ENCODE measurements at places on chromosomes 12 and 14.
A peak's percentile ranks its signal among the peaks of the same experiment; 100 is the strongest.

- peaks cover 22% of the 10 kb centered on the region for H3K4me1 ChIP-seq
- H3K36me3 ChIP-seq, result no peaks in the 10 kb centered on the region
- no peak overlapping the region for H3K4me3 ChIP-seq
- H3K27ac ChIP-seq, result no peak overlapping the region
- DNase-seq, result no peak
Observed at GRCh38 chr12:49624921-49625577, 1.7 kb downstream of the PRPF40B start.

DNA sequence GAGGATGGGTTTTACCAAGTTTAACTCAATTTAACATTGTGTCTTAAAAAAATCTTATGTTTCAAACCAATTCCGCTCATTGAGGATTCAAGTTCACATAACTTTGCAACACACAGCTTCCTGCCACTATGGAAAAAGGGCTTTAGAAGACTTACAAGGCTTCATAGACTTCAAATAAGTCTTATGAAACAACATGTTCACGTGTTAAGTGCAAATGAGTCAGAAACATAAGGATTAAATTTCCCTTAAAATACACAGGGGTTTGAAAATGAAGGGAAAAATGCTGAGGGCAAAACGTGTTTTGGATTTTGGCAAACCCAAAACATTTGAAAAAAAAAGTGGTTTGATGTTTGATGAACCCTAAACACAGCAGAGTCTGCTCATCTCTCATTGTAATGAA is 364.8 kb downstream of the BMP4 start:
- H3K36me3 ChIP-seq, result no peaks in the 10 kb centered on the region
- H3K27me3 ChIP-seq, result no peaks in the 10 kb centered on the region
- no peaks in the 10 kb centered on the region for H3K4me1 ChIP-seq
- H3K4me3 ChIP-seq, result no peak overlapping the region
- DNase-seq, result no peak
- H3K27ac ChIP-seq, result no peak overlapping the region

GRCh38 chr12:69385038-69385437 is 25.5 kb downstream of the YEATS4 start:
- DNase-seq, result no peak
- no peak overlapping the region for H3K27ac ChIP-seq
- H3K36me3 ChIP-seq, result peaks cover 3% of the 10 kb centered on the region
- no peak overlapping the region for H3K4me3 ChIP-seq
- H3K27me3 ChIP-seq, result no peaks in the 10 kb centered on the region

DNA sequence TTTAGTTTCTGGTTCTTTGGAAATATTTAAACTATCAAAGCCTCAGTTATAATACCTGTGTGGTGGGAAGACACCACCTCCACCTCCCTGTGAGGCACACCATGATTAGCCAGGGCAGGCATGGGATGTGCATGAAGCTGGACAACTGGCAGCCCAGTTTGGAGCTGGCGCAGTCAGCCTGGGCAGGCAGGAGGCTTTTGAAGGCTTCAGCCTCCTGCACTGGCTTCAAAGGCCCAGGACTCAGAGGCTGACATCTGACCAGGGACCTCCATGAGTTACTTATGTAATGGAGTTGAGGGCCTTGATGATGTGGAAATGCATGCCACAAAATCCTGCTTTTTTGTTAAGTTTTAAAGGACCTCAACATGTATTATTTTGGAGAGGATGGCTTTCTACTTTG is 30.3 kb downstream of the C14orf132 start:
- H3K36me3 ChIP-seq, result no peaks in the 10 kb centered on the region
- DNase-seq, result no peak
- H3K4me1 ChIP-seq, result no peaks in the 10 kb centered on the region
- H3K4me3 ChIP-seq, result no peak overlapping the region

- H3K27me3 ChIP-seq, result no peaks in the 10 kb centered on the region
- H3K27ac ChIP-seq, result no peak overlapping the region
- no peaks in the 10 kb centered on the region for H3K36me3 ChIP-seq
- no peak overlapping the region for H3K4me3 ChIP-seq
Observed at GRCh38 chr14:72104011-72104613, 171.9 kb downstream of the RGS6 start.

DNA sequence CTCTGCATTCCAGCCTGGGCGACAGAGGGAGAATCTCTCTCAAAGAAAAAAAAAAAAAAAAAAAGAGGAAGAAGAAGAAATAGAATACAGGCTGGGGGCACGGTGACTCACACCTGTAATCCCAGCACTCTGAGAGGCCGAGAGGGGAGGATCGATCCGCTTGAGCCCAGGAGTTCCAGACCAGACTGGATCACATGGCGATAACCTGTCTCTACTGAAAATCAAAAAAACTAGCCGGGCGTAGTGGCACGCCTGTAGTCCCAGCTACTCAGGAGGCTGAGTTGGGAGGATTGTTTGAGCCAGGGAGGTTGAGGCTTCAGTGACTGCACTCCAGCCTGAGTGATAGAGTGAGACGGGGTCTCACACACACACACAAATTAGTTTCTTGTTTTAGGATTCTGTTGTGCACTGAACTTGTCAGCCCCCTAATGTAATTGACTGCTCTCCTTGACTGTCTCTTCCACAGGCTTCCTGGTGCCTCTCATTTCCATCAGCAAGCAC is 963 bp upstream of the TINF2 start:
- H3K27me3 ChIP-seq, result no peaks in the 10 kb centered on the region
- DNase-seq, result no peak
- H3K27ac ChIP-seq, result peak overlapping the region; percentile 96
- H3K4me1 ChIP-seq, result peaks cover 62% of the 10 kb centered on the region
- H3K4me3 ChIP-seq, result peak overlapping the region; percentile 79
- peaks cover 28% of the 10 kb centered on the region for H3K36me3 ChIP-seq

GRCh38 chr12:113795445-113795844 is 170.7 kb downstream of the RBM19 start:
- H3K27me3 ChIP-seq, result no peaks in the 10 kb centered on the region
- H3K36me3 ChIP-seq, result no peaks in the 10 kb centered on the region
- H3K4me3 ChIP-seq, result no peak overlapping the region
- DNase-seq, result no peak
- no peak overlapping the region for H3K27ac ChIP-seq

- H3K4me3 ChIP-seq, result no peak overlapping the region
- peaks cover 30% of the 10 kb centered on the region for H3K4me1 ChIP-seq
- no peak overlapping the region for H3K27ac ChIP-seq
- H3K27me3 ChIP-seq, result no peaks in the 10 kb centered on the region
Observed at GRCh38 chr12:89475203-89475990, 49.2 kb downstream of the GALNT4 start.

GRCh38 chr12:58310809-58311622 is 369.6 kb downstream of the ATP23 start:
- H3K36me3 ChIP-seq, result no peaks in the 10 kb centered on the region
- no peak overlapping the region for H3K4me3 ChIP-seq
- no peak for DNase-seq
- H3K4me1 ChIP-seq, result no peaks in the 10 kb centered on the region

- peaks cover 21% of the 10 kb centered on the region for H3K4me1 ChIP-seq
- H3K4me3 ChIP-seq, result no peak overlapping the region
- no peak for DNase-seq
- no peak overlapping the region for H3K27ac ChIP-seq
- no peaks in the 10 kb centered on the region for H3K27me3 ChIP-seq
Observed at GRCh38 chr12:107088912-107089311, 4.4 kb downstream of the CRY1 start.

DNA sequence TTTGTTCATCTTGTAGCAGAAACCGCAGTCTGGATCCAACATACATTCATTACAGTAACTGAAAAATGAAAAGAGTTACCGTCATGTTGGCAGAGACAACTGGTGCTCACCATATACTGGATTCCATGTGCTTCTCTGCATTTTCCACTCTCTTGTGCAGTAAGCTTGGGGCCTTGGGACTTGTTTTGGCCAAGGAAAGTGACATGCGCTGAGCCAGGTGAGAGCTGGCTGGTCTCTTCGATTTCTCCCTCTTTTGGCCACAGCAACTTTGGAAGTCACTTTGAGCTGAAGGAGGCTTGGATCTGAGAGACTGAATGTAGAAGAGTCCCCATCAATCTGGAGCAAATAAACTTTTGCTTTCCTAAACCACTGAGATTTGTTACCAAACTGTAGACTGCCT is 210.6 kb upstream of the ABCD2 start:
- no peaks in the 10 kb centered on the region for H3K4me1 ChIP-seq
- H3K4me3 ChIP-seq, result no peak overlapping the region
- H3K27me3 ChIP-seq, result no peaks in the 10 kb centered on the region
- DNase-seq, result no peak
- H3K36me3 ChIP-seq, result no peaks in the 10 kb centered on the region

GRCh38 chr12:66921151-66921550 is 242.3 kb upstream of the GRIP1 start:
- H3K4me1 ChIP-seq, result no peaks in the 10 kb centered on the region
- H3K36me3 ChIP-seq, result no peaks in the 10 kb centered on the region
- H3K4me3 ChIP-seq, result no peak overlapping the region

DNA sequence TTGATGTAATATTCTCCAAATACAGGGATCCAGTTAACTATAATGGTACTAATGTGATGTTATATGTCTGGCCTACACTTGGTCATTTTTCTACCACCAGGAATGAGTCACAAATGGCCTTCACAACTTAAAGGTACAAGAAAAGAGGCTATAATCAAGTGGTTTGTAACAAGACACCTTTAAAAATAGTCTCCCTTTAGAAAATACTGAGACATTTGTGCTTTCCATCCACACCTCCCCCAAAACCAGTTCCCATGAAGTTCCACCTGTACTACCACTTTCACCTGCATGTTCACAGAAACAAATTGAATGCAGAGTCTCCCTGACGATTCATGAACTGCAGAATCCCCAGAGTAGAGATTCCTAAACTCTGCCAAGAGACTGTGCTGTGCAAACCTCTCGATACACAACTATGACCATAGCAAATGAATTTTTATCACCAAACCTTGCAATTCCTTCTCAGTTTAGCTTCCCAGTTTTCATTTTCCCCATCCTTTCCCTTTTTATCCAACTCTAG is 6.0 kb downstream of the BTG1 start:
- peaks cover 27% of the 10 kb centered on the region for H3K4me1 ChIP-seq
- peak overlapping the region; percentile 86 for H3K27ac ChIP-seq
- H3K4me3 ChIP-seq, result peak overlapping the region; percentile 83
- peak; percentile 38 for DNase-seq
- H3K27me3 ChIP-seq, result no peaks in the 10 kb centered on the region

DNA sequence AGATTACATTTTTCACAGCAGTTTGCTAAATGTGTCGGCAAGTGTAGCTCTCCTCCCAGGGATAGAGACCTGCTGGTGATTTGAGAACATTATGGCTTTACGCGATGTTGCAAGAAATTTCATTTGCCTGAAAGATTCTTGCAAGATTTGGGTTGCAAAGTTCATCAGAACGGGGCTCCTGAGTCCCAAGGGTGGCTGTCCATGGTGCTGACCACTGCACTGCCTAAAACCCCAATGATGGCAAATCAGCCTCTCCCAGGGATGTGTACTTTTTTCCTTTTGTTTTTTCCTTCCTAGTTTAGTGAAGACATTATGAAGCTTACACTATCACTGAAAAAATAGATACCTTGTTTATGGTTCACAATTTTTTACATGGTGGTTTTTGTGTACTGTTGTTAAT is 85.4 kb downstream of the WSCD2 start:
- no peaks in the 10 kb centered on the region for H3K27me3 ChIP-seq
- no peak overlapping the region for H3K4me3 ChIP-seq
- no peaks in the 10 kb centered on the region for H3K36me3 ChIP-seq
- no peaks in the 10 kb centered on the region for H3K4me1 ChIP-seq
- no peak for DNase-seq

GRCh38 chr12:9707356-9707755 is 25.5 kb downstream of the CLECL1 start:
- no peaks in the 10 kb centered on the region for H3K27me3 ChIP-seq
- H3K36me3 ChIP-seq, result no peaks in the 10 kb centered on the region
- no peak overlapping the region for H3K4me3 ChIP-seq
- peaks cover 52% of the 10 kb centered on the region for H3K4me1 ChIP-seq
- no peak for DNase-seq
- peak overlapping the region; percentile 66 for H3K27ac ChIP-seq

- H3K27me3 ChIP-seq, result no peaks in the 10 kb centered on the region
- H3K27ac ChIP-seq, result no peak overlapping the region
- H3K4me3 ChIP-seq, result no peak overlapping the region
- H3K4me1 ChIP-seq, result peaks cover 16% of the 10 kb centered on the region
- H3K36me3 ChIP-seq, result peaks cover 34% of the 10 kb centered on the region
Observed at GRCh38 chr12:120721866-120722265, 3.8 kb upstream of the ACADS start.

DNA sequence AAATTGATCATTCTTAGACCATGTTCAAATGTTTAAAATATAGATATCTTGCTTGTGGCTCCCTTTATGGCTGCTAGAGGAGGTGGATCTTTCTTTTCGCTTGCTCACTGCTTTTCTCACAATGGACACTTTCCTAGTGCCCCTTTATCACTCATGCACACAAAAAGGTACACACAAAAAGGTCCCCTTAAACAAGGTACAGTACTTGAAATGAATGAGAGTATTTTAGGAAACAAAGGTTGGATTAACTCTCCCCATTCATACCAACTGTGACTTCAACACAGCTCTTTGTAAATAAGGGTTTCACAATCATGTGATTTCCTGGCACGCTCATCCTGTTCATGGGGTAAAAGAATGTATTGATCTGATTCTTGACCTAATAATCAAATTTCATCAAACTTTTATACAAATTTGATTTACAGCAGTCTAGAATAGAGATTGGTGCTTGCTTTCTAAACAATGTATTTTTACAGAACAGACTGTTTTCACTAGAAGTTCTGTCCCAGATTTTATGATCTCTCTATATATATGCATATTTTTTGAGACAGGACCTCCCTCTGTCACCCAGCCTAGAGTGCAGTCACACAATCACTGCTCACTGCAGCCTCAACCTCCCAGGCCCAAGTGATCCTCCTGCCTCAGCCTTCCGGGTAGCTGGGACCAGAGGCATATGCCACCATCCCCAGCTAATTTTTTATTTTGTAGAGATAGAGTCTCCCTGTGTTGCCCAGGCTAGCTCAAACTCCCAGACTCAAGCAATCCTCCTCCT is 34.4 kb upstream of the EPS8 start:
- H3K27ac ChIP-seq, result no peak overlapping the region
- H3K27me3 ChIP-seq, result no peaks in the 10 kb centered on the region
- H3K4me1 ChIP-seq, result no peaks in the 10 kb centered on the region
- no peak overlapping the region for H3K4me3 ChIP-seq

GRCh38 chr14:104657101-104657524 is 32.3 kb upstream of the INF2 start:
- no peak overlapping the region for H3K27ac ChIP-seq
- no peaks in the 10 kb centered on the region for H3K36me3 ChIP-seq
- DNase-seq, result no peak
- H3K4me1 ChIP-seq, result no peaks in the 10 kb centered on the region
- H3K27me3 ChIP-seq, result peaks cover 5% of the 10 kb centered on the region

- peaks cover 59% of the 10 kb centered on the region for H3K4me1 ChIP-seq
- H3K36me3 ChIP-seq, result no peaks in the 10 kb centered on the region
- H3K27me3 ChIP-seq, result no peaks in the 10 kb centered on the region
- peak overlapping the region; percentile 69 for H3K27ac ChIP-seq
- no peak for DNase-seq
- H3K4me3 ChIP-seq, result peak overlapping the region; percentile 92
Observed at GRCh38 chr12:122079033-122079531, 526 bp downstream of the MLXIP start.

DNA sequence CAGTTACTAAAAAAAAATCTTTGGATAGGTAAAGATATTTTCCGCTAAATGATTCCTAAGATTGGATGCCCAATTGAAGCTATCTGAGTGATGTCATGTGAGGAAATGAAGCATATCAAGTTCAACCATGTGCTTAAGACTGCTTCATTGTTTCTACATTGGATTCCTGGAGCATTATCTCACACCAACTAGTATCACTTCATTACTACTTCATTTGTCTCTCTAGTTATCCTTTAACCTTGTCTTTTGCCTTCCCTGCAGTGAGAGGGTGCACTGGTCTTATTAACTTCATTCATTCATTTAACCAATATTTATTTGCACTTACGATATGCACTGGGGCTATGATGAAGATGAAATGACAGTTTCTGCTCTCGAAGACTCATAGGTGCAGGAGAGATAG is 198.1 kb downstream of the SLC38A4 start:
- H3K36me3 ChIP-seq, result no peaks in the 10 kb centered on the region
- H3K4me3 ChIP-seq, result no peak overlapping the region
- DNase-seq, result no peak
- H3K27ac ChIP-seq, result no peak overlapping the region
